ENCODE measurements at places on chromosomes 1 and 21.

DNA sequence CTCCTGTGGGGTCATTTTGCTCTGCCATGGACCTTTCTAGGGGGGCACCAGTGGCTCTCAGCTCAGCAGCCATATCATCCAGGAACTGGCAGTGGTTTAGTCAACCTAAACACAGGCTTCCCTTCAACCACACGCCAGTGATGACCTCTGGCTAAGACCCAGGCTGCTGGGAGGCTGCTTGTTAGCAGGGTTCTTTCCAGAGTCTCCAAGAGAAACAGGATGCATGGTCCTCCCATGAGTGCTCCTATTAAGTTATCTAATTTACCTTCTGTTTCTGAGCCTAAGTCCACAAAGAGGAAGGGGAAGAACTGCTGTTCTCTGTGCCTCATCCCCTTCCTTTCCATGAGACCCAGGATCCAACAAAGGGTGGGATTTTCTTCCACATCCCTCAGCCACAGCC lies 137.3 kb upstream of the PLXNA2 start:
- no peak for DNase-seq

- no peak for DNase-seq
Measured at GRCh38 chr1:85303440-85304162, 27.2 kb upstream of the BCL10 start.

DNA sequence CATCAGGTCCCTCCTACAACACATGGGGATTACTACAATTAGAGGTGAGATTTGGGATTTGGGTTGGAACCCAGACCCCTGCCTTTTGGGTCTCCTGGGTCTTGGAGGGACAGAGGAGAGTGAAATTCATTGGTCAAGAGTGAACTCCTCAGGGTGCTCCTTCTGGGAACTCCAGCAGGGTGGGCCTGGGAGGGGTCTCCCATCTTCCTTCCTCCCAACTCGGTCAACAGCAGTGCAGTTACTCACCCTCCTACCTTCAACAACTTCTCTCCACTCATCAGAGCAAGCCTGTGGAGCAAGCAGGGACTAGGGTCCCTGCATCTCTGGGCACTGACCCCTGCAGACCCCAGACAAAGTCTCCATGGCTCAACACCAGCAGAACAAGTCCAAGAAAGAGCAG lies 89.3 kb upstream of the TMPRSS2 start:
- DNase-seq = no peak

DNA sequence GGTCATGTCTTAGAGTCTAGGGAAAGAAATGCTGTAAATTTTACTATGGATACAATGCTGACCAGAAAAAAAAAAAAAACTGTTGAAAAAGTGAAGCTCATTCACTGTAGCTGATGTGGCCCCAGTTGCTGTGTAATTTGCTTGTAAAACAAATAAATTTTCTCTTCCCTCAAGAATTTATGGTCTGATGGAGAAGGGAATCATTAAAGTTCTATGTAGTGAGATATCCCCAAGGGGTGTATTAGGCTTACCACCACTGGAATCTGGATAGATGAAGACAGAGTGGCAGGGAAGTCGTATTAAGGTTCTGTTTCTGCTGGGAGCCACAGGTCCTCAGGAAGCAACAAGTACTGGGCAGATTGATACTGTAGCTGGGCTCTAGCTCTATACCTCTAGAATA lies 860.0 kb downstream of the LTN1 start:
- no peak for DNase-seq

- no peak for DNase-seq
Measured at GRCh38 chr1:28114844-28115243, 26.4 kb upstream of the EYA3 start.

- DNase-seq = no peak
Measured at GRCh38 chr1:248798791-248799190, 26.9 kb downstream of the SH3BP5L start.

DNA sequence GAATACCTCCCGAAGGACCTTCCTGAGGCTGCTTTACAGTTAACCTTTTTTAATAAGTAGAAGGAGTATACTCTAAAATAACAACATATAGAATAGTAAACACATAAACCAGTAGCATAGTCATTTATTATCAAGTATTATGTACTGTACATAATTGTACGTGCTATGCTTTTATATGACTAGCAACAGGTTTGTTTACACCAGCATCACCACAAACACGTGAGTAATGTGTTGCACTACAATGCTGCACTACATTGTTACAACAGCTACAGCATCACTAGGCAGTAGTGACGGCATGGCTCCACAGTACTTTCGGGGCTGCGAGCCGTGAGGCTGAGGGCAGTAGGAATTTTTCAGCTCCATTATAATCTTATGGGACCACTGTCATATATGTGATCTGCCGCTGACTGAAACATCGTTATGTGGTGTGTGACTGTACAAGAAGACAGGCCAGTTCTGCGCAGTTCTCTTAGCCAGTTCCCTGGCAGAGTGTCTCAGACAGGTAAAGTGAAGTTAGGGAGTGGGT lies 82.8 kb upstream of the LRRC8D start:
- DNase-seq = no peak

DNA sequence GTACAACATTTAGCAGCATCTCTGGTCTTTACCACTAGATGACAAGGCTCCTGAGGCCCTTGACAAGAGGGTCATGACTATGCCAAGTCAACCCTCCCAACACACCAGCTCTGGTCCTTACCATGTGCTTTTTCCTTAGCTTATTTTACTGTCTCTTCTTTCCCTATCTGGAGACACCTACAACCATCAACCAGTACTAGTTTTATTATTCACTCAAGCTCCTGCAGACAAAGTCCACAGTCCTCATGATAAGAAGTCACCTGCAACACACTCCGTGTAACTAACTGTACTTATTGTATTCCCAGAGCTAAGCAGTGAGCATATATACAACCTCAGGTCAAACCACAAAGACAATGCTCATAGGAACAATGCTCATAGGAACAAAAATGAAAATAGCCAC lies 15.3 kb downstream of the PABPC4 start:
- no peak for DNase-seq

DNA sequence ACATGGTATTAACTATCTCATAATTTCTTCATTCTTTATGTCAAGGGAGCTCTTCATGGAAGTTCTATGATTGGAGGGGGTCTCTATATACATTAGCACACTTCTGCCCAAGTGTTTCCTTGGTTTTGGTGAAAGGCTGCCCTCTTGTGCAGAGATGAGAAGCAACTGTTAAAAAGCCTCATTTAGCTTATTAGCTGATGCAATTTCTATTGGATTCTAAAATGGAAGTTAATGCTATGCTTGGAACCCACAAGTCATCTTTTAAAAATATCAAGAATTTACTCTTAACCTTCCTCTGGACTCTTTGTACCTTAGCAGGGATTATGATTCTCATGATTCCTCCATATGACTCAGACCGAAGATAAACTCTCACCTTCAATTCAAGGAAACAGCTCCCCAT lies 328.9 kb downstream of the PTBP2 start:
- peak; percentile 28 for DNase-seq

DNA sequence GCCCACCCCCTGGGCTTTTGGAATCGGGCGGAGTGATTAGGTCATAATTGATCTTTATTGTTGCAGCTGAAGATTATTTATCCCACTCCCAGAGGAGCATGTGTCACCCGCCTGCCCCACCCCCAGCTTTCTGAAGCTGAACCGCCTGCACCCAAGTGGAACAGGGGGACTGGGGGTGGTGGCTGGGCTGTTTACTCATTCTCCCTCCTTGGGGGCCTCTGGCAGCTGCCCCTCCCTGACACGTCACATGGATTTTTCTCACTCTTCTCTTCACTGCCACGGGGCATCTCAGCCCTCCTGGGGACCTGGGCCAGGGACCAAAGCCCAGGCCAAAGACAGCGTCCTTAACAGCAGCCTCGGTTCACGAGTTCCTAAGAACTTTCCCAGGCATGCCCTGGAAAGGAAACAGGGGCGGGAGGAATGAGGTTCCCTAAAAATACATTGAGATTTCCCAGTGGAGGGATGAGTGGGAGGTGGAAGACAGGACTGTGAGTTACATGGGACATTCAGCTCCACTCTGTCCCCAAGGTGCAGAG lies 31.6 kb upstream of the SOX13 start:
- DNase-seq = no peak

GRCh38 chr1:228142155-228142691 lies 2.1 kb downstream of the GUK1 start:
- DNase-seq = no peak

- DNase-seq = no peak
Measured at GRCh38 chr1:62588000-62588399, 9.3 kb upstream of the ANGPTL3 start.

GRCh38 chr1:93820554-93821422 lies 58.2 kb downstream of the DNTTIP2 start:
- no peak for DNase-seq

GRCh38 chr1:105894006-105894405 lies 1162.5 kb upstream of the PRMT6 start:
- no peak for DNase-seq

GRCh38 chr1:916173-917075 lies 7.3 kb upstream of the SAMD11 start:
- no peak for DNase-seq

GRCh38 chr1:170215072-170215885 lies 69.5 kb downstream of the NTMT2 start:
- DNase-seq = no peak
